ENCODE measurements at places on chromosomes 4 and X.

DNA sequence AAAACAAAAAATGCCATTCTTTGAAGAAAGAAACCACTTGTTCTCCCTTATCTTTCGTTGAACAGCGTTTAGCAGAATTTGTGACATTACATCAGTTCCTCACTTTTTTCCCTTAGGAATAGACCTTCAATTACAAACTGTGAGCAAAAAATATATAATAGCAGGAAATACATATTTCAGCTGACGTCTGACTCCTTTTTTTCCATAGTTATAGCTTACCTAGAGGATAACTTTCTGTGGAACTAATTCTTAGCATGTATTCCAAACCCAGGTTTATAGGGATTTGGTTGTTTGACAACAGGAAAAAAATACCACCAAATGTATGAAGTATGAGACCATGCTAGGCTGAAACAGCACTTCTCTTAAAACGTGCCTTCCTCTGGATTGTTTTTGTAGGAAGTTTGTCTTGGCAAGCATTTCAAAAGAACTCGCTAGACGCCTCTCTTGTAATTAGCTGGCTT lies 2.0 kb upstream of the LIMCH1 start:
- no peak for DNase-seq

DNA sequence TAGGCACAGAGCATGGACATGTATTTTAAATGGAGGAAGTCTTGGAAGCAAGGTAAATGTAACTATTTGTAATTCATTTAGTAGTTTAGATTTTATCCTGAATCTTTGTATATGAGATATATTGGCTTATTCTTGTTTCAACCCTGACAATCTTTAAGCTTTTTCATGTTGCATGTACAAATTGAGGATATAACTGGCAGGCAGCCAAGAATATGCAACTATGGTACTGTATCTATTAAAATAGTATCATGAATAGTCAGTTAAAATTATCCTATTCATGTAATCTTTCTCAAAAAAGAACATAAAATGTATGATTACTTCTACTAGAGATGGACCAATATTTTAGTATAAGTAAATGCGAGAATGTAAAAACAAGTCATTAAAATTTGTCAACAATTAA lies 1141.5 kb downstream of the PCDH18 start:
- DNase-seq: no peak

GRCh38 chr4:7474320-7474719 lies 39.6 kb upstream of the PSAPL1 start:
- no peak for DNase-seq

DNA sequence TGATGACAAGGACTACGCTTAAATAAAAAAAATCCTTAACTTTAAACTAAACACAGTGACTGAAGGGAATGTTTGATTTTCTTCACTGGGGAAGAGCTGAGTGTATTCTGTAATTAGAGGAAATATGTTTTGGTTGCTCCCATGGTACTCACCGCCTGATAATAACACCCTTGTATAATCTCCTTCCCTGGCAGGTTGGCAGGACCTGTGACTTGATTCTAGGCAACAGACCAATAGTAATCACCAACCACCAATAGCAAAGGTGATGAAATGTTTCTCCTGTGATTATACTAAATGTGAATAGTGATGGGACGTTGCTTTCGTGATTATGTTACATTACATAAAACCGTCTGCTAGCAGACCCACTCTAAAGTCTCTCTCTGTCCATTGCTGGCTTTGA lies 536.8 kb upstream of the CPEB2 start:
- no peak for DNase-seq

GRCh38 chr4:129950217-129950616 lies 854.3 kb downstream of the C4orf33 start:
- no peak for DNase-seq

All from Caki2 (cell line).